ENCODE measurements at places on chromosomes 11 and 22.

DNA sequence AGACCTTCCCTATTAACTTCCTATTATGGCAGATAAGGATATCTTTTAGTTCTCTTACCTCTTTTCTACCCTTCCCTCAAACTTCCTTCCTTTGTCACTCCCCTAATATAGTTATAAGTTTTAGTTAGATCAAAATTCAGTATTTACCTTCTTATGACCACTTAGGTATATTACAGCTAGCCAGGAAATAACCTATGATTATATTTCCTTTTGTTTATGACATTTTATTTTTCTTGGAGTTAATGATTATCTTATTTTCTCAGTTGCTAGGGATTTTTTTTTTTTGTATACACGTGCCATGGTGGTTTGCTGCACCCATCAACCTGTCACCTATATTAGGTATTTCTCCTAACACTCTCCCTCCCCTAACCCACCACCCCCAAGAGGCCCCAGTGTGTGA, 88.2 kb upstream of the ZBED5 start:
- DNase-seq = no peak

DNA sequence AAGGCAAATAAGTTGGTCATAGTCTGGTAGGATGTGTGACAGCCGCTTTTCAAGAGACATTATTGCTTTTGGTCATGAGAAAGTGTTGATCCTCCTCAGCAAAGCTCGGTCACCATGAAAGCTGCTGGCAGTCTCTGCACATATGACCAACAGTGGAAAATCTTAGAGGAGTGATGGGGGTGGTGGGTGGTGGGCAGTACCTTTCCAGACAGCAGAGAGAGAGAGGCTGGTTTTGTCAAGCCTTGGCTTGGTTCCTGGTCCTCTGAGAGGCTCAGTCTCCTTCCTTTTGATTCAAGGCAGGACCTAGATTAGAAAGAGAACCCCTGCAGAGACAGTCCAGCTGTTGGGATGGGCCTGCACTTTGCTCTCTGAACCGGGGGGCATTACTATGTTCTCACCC, 20.0 kb upstream of the VSIG10L2 start:
- DNase-seq = no peak

- peak; percentile 86 for DNase-seq
Observed at GRCh38 chr11:104668797-104669463, 229.3 kb downstream of the CASP12 start.

DNA sequence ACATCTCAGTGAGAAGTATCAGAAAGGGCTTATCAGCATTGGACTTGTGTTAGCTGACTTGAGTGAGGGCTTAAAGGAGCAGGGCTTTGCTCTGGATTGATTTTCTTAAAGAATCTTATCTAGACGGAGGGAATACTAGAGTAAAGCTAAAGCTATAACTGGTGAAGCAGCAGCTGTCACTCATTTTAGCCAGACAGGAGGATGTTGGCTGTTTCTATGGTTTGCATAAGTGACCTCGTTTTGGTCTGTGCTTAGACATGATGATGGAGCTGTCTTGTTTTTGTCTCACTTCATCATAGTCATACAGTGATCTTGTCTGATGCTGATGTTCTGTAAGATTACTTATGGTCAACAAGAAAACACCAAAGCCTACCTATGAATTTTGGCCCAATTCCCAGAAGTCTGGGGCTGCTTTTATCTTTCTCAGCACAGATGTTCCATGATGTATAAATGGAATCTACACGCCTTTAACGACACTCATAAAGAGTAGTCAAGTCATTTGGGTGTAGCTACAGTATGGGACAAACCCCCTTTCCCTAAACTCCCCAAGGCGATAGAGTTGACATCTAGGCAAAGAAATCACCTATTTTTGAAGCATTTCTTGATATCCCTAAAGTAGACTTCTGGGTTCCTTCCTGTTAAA, 77.5 kb upstream of the UCP3 start:
- DNase-seq = no peak

DNA sequence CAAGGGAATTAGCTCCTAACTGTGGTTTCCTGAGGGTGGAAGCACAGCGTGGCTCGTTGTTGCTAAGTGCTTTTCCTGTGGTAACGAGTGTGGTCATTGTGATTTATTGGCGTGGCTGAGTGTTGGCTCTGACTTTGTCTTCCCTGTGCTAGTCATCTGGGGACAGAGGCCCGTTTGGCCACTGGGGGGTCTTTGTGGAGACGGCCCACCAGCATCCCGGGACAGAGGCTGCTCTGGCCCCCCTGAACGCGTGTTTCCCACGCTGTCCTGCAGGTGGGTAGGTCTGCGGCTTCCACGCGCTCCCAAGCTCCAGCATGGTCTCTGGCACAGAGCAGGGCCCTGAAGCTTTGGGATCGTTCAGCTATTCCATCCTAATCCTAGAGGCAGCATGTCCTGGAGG, 1040.0 kb downstream of the TBC1D22A start:
- no peak for DNase-seq

GRCh38 chr11:127242676-127243075, 242.1 kb upstream of the KIRREL3 start:
- DNase-seq = no peak

DNA sequence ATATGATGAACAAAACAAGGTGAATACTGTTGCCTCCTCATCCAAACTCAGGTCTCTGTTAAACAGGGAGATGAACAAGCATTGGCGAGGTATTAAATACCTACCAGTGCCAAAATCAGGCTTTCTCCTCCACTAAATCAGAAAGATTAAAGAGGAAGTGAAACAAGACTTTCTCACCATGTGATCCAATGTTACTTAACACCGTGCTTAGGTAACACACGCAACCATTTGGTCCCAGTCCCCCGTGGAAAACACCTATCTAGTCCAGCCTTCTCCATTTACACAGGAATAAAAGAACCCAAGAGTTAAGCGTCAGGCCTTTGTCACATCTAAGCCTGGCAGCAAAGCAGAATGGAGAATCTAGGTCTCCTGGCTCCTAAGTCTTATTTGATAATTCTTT, 34.5 kb downstream of the TENM4 start:
- no peak for DNase-seq

Measured in kidney tubule cell (primary cell).